ENCODE measurements at places on chromosomes 16 and 17.

DNA sequence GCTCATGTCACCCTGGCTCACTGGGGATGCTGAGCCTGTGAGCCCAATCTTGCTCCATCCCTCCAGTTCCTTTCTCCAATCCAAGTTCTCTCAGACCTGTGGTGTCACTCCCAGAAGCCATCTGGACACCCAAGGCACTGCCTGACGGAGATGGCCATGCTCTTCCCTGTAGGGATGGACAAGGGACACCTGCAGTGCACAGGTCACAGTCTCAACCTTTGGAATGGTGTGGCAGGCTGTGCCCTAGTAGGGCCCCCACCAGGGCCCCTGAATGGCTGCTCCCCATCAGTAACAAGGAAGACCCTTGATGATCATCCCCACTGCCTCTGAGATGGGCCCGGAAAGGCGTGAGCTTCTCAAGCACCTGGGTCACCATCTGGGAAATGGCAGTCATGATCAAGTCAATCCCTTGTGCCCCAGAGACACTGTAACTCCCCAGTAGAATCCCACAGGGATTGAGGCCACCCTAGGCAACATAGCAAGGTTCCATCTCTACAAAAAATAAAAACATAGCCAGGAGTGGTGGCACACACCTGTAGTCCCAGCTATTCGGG lies 822.5 kb downstream of the KCNJ18 start:
- DNase-seq = no peak

DNA sequence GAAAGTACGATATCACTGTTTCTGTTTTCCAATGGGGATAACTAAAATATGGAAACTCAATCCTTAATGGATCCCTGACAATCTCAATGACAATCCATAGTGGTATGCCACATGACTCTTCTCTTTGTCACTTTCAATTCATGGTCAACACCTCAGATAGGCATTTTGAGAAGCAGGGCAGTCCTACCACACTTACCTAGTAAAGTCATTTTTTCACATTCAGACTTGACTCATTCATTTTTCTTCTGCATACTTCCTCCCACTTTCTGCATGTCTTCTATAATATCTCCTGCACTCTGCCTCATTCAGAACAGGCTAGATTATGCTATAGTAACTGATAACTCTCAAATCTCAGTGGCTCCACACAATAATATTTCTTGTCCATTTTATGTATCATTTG lies 117.5 kb downstream of the FTO start:
- DNase-seq = peak; percentile 7

DNA sequence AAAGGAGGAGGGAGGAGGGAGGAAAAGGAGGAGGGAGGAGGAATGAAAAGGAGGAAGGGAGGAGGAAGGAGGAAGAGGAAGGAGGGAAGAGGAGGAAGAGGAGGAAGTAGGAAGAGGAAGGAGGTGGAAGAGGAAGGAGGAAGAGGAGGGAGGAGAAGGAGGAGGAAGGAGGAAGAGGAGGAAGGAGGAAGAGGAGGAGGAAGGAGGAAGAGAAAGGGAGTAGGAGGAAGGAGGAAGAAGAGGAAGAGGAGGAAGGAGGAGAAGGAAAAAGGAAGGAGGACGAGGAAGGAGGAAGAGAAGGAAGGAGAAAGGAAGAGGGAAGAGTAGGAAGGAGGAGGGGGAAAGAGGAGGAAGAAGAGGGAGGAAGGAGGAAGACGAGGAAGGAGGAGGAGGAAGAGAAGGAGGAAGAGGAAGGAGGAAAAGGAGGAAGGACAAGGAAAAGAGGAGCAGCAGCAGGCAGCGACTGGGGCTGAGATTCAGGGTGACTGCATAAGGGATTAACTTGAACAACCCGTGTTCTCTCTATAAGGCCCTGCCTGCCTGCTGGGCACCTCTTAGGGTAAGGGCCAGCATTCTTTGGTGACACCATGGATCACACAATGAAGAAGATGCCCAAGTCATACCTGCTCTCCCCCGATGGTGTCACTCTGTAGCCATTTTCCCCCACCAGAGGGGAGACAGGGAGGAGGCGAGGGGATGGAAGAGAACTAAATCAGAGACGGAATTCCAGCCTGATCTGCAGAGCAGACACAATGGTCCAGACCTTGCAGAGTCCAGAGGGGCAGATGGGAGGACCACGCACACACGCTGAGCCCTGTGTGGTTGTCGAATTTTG lies 1.4 kb upstream of the IL34 start:
- no peak for DNase-seq

- DNase-seq = no peak
Observed at GRCh38 chr16:11726008-11726407, 16.6 kb downstream of the TXNDC11 start.

DNA sequence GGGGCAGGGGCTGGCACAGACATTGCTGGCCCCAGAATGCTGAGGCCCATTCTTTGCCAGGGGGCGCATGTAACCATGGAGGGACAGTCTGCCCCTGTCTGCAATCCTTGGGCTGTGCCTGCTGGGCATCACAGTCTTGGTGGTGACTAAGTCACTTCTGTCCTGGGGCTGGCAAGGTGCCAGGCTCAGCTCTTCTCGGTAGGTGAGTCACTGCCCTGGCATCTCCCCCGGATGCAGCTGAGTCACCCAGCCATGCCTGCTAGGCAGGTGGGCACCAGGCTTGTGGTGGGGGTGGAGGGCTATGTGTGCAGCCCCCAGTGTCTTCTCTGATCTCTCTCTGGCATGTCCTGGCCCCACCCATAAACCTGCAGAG lies 5.6 kb downstream of the RARA start:
- DNase-seq = peak; percentile 96

DNA sequence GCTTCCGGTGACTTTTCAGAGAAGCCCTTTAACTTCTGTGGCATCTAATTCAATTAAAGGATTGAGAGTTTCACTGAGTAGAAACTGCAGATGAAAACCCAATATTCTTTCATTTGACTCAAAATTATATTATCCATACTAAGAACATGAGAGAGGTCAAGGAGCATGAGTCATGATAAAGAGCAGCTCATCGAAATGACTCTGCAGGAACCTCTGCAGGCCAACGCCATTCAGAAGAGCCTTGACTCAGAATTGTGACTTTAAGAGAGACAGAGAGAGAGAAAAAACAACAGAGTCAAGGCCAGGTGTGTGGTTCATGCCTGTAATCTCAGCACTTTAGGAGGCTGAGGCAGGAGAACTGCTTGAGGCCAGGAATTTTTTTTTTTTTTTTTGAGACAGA lies 417.2 kb upstream of the XYLT1 start:
- peak; percentile 4 for DNase-seq

DNA sequence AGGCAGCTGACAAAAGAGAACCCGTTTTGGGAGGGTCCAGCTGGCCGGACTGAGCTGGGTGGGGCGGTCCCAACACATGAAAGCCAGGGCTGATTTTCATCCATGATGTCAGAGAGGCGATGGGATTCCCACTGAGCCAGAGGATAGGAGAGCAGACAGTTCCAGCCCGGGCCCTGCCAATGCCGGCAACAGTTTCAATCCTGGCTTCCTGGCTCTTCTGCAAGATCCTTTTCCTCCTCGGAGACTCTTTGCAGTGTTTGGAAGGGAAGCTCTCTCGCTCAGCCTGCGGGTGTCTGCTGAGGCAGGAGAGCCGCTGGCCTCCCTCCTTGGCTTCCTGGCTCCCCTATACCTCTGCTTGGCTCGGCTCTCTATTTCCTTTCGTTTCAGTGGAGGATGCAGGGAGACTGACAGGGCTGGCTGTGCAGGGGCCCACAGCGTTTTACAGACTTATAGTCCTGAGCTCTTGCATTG lies 145.5 kb upstream of the SOX9 start:
- DNase-seq = no peak

- DNase-seq = no peak
Observed at GRCh38 chr16:83110269-83110668, 483.5 kb downstream of the CDH13 start.

DNA sequence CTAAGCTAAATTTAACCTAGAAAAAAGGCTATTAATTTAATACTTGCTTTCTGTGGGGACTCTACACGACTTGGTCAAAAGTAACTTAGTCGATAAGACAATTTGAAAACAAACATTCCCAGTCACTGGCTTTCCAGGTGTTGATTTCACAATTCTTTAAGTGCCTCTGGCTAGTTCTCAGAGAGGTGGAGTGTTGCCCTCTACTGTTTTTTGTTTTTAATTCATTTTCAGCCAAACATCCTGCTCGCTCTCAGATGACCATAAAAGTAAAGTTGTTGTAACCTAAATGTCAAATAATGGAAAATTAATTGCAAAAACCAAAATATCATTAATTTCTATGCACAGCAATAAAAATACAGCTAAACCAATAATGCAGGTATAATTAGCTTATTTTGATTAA lies 107.1 kb downstream of the MYO1D start:
- no peak for DNase-seq

DNA sequence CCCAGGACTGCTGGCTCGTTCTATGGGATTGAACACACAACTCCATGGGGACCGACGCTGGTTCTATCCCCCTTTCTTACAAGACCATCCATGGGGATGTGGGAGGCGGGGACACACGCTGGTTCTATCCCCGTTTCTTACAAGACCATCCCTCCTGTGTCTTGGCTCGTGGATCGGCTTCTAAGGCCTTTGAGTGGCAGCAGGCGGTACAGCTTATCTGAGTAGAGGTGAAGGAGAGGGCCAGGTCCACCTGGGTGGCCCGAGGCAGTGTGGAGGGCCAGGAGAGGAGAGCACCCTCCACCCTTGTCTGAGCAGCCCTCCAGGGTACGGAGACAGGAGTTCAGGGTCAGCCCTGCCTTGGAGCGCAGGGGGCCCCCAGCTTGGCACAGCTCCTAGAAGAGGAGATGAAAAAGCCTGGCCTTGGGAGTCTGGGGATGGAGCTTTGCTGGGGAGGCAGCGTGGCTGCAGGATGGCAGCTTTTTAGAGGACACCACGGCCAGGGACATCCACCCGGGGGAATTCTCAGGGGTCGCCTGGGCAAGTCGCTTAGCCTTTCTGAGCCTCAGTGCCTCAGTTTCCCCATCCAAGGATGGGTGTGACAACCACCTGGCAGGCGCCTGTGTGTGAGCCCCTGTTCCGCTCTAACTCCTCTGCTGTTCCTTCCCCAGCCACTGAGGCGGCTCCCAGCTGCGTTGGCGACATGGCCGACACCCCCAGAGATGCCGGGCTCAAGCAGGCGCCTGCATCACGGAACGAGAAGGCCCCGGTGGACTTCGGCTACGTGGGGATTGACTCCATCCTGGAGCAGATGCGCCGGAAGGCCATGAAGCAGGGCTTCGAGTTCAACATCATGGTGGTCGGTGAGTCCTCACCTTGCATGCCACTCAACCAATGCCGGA lies 341.0 kb downstream of the SEC14L1 start:
- DNase-seq = no peak

GRCh38 chr17:39852239-39852638 lies 11.9 kb downstream of the IKZF3 start:
- no peak for DNase-seq

DNA sequence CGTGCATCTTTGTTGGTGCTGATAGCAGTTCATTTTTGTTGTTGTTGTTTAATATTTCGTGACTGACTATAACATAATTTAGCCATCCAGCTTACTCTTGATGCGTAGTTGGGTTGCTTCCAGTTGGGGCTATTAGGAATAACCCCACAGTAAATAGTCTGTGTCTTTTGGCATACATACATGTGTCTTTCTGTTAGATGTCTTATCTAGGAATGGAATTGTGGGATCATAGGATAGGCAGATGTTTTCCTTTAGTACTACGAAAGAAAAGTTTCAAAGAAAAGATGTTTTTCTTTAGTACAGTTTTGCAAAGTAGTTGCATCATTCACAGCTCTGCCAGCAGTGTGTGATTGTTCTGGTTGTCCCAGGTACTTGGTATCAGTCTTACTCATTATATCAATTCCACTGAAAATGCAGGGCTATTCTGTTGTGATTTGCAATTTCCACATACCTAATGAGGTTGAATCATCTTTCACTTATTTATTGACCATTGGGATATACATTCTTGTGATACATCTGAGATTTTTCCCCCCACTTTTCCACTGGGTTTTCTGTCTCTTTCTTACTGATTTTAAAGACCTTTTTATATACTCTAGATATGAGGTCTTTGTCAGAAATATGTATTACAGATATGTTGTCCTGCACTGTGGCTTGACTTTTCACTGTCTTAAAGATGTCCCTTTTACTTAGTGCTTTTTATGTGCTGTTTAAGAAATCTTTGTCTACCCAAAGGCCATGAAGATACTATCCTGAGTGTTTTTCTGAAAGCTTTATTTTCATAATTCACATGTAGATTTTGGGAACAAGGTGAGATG lies 173.3 kb downstream of the MRTFB start:
- peak; percentile 2 for DNase-seq

GRCh38 chr16:64225696-64226095 lies 896.2 kb downstream of the CDH11 start:
- no peak for DNase-seq

DNA sequence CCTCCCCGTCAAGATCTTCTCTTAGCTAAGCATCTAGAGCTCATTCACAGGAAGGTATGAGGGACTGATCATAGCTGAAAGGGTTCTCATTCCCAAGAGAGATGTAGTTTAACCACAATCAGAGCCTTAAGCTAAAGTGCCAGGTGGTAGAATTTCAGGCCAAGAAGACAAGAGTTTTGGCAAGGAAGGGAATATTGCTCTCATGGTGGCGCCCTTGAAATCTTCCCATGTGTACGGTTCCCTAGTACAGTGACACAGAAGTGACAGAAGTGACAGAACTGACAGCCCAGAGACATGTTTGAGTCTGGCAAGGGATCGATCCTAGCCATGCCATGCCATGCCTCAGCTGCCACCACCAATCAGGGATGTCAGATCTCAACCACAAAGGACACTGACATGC lies 2.5 kb downstream of the GRIN2C start:
- DNase-seq = no peak

DNA sequence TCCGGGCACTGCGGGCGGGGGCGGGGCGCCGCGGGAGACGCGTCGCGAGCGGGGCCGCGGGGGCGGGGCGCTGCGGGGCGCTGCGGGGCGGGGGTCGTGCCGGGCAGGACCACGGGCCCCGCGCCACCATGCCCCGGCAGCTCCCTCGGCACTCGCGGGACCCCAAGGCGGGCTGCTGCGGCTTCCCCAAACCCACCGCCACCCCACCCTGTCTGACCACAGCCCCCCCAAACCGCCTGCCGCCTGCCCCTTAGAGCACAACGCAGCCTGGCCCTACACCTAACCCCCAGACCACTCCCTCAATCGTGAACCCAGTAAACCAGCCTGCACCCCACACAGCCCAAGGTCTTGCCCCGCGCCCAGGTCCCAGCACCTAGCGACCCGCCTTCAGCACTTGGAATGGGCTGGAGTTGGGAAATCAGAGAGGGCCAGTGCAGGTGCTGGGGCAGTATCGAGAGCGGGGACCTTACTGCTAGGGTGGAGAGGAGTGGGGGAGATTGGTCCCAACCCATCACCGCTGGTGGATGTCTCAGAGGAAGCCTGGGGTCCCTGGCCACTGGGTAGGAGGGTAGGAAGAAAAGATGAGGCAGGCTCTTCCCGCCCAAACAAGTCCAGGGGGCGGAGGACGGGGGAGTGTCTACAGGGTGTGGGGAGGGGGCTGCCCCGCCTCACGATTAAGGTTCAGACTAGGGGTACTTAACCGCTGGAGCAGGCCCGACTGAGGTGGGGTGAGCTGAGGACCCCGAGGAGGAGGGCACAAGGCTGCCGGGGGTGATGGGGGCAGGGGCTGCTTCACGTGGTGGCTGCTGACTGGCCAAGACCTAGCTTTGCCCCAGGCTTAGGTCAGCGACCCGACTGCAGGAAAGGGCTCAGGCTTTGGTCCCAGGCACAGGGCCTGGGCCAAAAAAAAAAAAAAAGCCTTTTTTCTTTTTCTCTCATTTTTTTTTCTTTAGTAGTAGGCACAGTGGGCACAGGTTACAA lies 539 bp upstream of the VAMP2 start:
- DNase-seq = peak; percentile 47
